ENCODE measurements at places on chromosomes 7 and 10.

- DNase-seq, result no peak
Observed at GRCh38 chr7:39199951-39200350, 222.2 kb downstream of the POU6F2 start.

DNA sequence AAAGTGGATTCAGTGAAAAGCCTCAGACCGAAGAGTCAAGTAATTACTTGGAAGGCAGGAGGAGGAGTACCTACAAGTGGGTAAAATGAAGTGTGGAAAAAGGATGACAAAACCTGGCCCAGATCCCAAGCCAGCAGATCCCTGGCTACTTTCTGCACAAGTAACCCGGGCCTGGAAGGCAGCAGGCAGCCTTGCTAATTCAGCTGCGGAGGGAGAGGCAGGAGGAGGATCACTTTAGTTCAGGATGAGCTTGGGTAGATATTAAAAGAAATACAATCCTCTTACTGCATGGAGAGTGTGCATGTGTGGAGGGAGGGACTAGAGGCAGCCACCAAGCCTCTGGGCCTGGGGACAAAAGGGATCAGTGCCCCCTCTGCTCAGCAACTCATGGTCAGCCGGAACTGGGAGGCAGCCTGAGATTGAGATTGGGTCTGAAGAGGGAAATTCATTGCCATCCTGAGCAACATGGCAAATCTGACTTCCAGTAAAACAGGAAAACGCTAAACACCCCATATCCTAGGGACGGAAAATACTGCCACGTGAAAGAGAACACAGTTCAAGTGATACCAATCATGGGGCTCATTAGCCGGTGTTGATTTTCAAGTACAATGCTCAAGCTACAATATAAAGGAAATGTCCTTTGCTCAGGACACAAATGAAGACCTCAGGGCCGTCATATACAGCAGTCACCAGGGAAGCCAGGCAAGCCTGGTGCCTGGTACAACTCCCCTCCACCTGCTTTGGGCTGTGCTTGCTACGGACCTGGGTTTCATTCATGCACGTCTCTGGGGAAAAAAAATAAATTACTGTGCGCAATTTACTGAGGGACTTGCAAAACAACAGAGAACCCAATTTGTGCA is 1.3 kb downstream of the AMPH start:
- DNase-seq, result no peak

GRCh38 chr10:59553162-59553900 is 156.3 kb downstream of the SLC16A9 start:
- DNase-seq, result peak; percentile 60

DNA sequence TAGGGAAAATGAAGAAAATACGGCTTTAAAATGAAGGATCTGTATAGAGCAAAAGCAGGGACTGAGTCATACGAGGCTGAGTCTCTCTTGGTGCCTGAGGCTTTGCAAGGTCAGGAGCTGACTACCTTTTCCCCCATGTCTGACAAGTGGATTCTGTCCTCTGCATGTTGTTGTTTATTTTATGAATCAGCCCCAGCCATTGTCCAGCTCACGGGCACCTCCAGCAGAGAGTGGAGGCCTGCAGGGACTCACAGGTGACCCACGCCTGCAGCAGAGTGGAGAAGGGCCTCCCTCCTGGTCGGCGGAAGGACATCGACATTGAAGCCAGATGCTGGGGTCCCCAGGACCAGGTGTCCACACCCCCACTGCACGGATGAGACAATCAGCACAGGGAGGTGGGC is 233.9 kb downstream of the WDR37 start:
- no peak for DNase-seq

- peak; percentile 59 for DNase-seq
Observed at GRCh38 chr10:45001381-45002148, 842 bp downstream of the ZNF22 start.

GRCh38 chr10:70982443-70982842 is 94.1 kb upstream of the PCBD1 start:
- no peak for DNase-seq

GRCh38 chr7:38309555-38309954 is 36.1 kb upstream of the TARP start:
- DNase-seq, result no peak

GRCh38 chr7:91424371-91424770 is 160.1 kb downstream of the FZD1 start:
- peak; percentile 9 for DNase-seq

- DNase-seq, result no peak
Observed at GRCh38 chr7:105707967-105708762, 126.9 kb upstream of the EFCAB10 start.
